ENCODE measurements at places on chromosomes 7 and 10.

- no peak for DNase-seq
These were observed 9.7 kb downstream of the FOXL3 start for GRCh38 chr7:299628-300027.

GRCh38 chr10:102675666-102676533, 31.6 kb downstream of the TRIM8 start:
- DNase-seq, result no peak

GRCh38 chr10:34475274-34475646, 339.8 kb downstream of the PARD3 start:
- DNase-seq, result no peak

- DNase-seq, result no peak
These were observed 5.8 kb downstream of the KCND2 start for GRCh38 chr7:120278773-120279172.

GRCh38 chr10:86064219-86064618, 302.4 kb downstream of the GRID1 start:
- DNase-seq, result no peak

Measured in stimulated activated CD4-positive, alpha-beta T cell treated with anti-CD3 and anti-CD28 coated beads, Interleukin-1b, Interleukin-23, amount 100 ng/mL, for 1 hour (primary cell).